ENCODE measurements at places on chromosomes 4 and X.

DNA sequence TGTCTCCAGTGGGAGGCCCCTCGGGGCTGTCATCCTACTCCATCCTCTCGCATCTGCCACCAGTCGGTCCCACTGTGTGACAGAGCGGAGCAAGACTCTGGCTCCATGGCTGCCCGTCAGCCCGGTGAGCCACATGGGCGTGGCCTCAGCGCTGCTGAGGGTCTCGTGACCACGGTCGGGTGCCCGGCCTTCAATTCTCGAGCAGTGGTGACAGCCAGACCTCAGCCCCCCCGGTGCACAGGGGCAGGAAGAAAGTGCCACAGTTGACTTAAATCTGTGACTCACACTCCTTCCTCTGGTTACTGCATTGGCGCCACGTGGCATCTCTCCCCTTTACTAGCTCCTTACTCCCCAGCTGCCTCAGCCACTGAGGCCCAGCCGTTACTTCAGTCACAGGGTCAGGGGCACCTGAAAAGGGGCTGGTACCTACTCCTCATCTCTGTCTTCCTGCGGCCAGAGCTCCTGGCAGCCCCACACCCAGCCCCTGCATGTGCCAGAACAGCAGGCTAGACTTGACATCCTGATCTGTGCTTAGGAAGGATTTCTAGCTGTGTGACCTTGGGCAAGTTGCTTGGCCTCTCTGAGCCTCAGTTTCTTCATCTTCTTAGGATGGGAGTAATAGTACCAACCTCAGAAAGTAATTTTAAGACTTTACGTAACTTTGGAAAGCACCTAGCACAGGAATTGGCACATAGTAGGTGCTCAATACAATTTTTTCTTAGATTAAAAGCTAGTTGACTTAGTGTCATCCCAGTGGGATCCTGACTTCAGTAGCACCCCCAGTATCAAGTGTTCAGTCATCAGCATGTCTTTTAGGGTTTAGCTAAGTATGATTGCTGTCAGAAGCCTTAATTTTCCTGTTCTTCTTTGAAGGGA is 66.1 kb downstream of the TNIP2 start:
- peak; percentile 11 for DNase-seq

- no peak for DNase-seq
Observed at GRCh38 chrX:39253551-39253950, 452.3 kb downstream of the MID1IP1 start.

DNA sequence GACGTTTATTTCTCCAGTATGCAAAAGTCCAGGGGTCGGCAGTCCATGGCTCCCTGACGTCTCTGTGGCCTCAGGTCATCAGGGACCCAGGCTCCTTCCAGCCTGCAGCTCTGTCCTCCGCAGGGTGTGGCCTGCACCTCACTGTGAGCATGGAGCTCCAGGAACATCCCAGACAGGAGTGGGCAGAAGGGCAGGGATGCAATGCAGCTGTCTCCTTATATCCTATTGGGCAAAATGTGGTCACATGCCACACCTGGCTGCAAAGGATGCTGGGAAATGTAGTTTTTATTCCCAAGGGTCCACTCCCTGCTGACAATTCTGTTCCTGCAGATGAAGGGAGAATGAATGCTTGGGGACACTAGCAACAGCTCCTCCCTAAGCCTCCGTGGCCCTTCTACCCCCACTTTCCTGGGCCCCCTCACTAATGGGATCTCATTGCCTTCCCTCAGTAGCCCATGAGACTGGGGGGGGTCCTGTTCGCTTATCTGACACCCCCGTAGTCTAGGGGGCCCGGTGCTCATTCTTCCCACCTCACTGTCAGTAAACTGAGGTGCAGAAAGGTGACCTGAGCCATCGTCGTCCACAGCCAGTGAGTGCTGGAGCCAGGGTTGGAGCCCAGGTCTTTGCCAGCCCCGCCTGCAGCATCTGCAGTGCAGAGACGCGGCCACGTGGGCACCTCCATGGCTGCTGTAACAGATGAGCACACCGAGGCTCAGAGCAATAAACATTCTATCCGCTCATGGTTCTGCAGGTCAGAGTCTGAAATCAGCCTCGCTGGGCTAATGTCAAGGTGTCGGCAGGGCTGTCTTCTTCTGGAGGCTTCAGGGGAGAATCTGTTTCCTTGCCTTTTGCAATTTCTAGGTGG is 5.9 kb upstream of the GRPEL1 start:
- DNase-seq: no peak

- peak; percentile 23 for DNase-seq
Observed at GRCh38 chr4:25862411-25863346, at the start of gene SEL1L3. Gene SEL1L3, minus strand, starts transcription at chr4:25862988. Its CDS starts 152 bp downstream, at chr4:25862836.

DNA sequence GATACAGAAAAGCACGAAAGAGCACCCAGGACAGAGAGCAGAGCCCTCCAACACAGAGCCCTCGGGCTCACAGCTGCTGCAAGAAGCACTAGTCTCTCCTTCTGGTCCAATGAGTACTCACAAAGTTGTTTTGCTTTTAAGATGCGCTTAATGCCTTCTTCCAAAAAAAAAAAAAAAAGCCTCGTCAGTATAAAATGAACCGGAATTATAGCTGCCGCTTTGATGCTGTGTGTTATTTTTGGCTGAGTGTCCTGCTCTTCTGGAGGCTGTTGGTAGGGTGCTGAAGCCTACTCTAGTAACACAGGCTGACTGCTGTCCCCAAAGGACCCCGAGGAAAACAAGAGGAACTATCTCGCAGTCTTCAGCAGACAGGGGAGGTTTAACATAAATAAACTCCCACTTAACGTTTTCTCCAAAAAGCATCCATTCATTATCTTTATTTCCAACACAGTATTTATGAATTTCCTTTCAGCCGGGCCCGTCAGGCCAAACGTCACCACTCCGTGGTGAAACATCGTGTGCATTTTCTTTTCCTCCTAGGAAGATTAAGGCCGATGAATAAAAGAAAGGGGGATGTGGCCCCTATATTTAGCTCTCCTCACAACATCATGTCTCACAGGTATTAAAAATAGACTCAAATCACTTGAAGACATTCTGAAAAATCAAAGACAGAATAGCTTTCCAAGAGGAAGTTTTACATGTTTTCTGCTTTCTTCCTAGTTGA is 213.7 kb upstream of the PPARGC1A start:
- DNase-seq: no peak

DNA sequence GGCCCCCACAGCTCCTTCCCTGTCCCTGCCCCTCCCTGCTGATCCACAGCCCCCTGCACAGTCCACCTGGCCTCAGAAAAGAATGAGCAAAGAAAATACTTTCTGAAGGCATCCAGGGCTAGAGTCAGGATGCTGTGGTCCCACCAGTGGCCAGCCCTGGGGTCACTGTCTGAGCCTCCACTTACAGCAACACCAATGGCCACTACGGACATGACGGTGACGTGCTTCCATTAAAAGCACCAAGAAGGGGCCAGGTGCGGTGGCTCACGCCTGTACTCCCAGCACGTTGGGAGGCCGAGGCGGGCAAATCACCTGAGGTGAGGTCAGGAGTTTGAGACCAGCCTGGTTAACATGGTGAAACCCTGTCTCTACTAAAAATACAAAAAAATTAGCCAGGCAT is 4.0 kb downstream of the JAKMIP1 start:
- DNase-seq: no peak

GRCh38 chr4:182832352-182833120 is 84.7 kb downstream of the DCTD start:
- DNase-seq: no peak

- no peak for DNase-seq
Observed at GRCh38 chrX:53186351-53186750, 38.7 kb downstream of the KDM5C start.

GRCh38 chr4:25421816-25422525 is 44.9 kb downstream of the ANAPC4 start:
- DNase-seq: no peak

GRCh38 chrX:48933757-48934156 is 14.9 kb upstream of the PIM2 start:
- DNase-seq: no peak

DNA sequence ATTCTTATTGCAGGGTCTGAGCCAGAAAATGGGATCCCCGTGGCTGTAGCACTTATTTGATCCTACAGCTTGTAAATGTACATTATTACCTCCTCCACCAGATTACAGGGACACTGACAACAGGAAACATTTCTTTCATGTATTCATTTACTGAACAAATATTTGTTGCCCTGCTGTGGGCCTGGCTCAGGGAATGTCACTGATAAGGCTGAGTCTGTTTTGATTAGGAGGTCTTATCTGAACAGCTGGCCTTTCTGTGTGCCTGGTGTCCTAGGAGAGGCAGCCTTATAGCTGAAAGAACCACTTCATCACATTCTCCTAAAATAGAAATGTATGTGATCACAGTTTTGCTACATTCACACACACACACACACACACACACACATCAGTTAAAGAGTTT is 45.5 kb upstream of the PROM1 start:
- DNase-seq: no peak

Data from activated CD8-positive, alpha-beta memory T cell treated with anti-CD3 and anti-CD28 coated beads for 4 hours (primary cell).